ENCODE measurements at places on chromosomes 16 and 17.

- peak; percentile 70 for DNase-seq
Measured at GRCh38 chr17:57045868-57046704, 39.0 kb upstream of the AKAP1 start.

- DNase-seq: no peak
Measured at GRCh38 chr16:5549802-5550201, 452.2 kb upstream of the EEF2KMT start.

- DNase-seq: no peak
Measured at GRCh38 chr16:85048921-85049562, 21.4 kb downstream of the KIAA0513 start.

DNA sequence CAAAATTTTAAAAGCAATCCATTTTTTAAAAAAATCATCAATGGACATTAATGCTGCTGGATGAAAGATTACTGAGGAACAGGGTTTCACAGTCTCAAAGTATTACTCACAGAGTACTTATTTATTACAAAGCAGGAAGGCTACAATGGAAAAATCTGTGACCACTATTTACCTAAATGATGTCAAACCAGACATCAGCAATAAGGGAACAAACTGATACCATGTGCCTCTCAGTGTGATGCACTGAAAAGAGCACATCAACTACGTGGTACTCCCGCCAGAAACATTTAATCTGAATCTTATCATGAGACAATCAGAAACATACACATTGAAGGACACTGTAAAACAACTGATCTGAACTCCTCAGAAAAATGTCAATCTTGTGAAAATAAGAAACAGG is 124.2 kb downstream of the PARN start:
- DNase-seq: no peak

- DNase-seq: no peak
Measured at GRCh38 chr16:83952587-83952939, 477 bp upstream of the OSGIN1 start.

GRCh38 chr17:38791162-38791561 is 8.2 kb downstream of the PIP4K2B start:
- DNase-seq: no peak

DNA sequence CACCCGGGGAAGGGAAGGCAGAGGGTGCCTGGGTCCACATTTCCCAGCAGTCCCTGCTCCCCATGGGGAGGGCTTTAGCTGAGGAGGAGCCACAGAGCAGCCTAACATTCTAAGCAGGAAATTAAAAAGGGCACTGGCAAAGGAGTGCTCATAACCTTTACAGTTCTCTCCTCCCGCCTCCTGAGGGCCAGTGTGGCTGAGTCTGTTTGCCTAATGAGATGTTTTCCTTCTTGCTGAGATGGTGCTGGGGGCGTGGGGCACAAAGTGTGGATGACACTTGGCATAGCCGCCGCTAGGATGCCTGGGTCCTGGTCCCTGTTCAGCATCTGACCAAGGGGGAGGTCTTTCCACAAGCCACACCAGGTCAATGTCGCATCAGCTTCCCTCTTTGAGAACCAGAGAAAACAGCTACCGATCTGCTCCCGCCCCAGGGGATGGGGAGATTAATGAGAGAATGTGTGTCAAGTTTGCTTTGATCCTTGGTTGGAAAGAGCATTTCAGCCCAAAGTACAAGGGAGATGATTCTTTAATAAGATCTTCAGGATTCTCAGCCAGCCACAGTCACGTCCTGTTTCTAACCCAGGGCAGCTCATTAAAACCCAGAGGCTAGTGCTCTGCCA is 5.8 kb downstream of the KIF18B start:
- DNase-seq: no peak

GRCh38 chr17:10754109-10754508 is 24.3 kb upstream of the TMEM220 start:
- DNase-seq: peak; percentile 38

DNA sequence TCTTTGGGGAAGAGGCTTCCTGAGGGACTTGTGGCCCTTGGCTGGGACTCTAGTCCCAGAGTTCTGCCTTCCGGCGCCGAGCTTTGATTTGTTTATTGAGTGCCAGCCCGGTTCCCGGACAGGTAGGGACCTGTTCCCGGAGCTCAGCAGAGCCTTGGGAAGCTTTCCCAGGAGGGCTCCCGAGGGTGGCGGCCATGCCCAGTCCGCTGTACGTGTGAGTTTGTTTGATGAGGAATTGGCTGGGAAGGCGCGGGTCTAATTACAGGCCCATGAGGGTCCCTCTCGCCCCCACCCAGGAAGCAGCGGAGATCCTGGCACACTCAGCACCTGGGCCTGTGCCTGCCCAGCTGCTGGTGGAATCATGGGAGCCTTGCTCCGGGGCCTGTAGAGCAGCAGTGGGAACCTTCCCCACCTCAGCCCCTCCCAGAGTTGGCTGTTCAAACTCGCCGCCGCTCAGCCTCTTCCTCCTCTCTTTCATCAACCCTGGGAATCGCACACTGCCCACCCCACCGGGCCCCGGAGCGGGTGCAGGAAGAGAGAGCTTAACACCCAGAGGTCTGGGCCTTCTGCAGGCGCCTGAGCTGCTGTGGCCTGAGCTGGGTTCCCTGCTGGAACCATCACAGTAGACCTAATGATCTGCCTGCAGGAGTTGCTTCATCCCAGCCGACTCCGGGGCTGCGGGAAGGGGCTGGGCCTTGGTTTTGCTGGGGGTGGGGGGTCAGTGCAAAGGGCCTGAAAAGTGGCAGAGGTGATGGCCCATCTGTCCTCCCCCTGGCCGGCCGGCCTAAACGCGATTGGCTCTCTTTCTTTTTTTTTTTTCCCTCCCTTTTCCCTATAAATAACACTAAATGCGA is 313.7 kb downstream of the SEC14L1 start:
- peak; percentile 59 for DNase-seq

- DNase-seq: no peak
Measured at GRCh38 chr16:57004387-57005250, 15.3 kb downstream of the NLRC5 start.

DNA sequence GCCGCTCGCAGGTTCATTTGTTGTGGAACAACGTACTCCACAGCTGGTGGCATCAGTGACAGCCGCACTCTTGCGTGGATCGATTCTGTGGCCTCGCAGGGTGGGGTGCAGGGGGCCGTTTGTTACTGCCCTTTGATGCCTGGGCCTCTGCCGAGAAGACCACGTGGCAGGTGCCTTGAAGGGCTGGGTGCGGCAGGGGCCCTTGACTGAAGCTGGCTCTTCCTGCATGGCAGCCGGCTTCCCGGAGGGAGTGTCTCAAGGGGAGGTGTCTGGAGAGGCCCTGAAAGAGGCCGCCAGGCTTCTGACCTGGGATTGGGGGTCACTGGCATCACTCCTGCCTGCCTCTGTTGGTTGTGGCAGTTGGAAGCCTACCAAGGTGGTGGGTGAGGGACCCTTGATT is 43.8 kb downstream of the TBCD start:
- no peak for DNase-seq

GRCh38 chr16:59696495-59696894 is 962.4 kb upstream of the GOT2 start:
- no peak for DNase-seq

- DNase-seq: no peak
Measured at GRCh38 chr17:10041287-10041612, 136.2 kb upstream of the RCVRN start.

- peak; percentile 68 for DNase-seq
Measured at GRCh38 chr17:50177983-50178834, 12.4 kb downstream of the SGCA start.

DNA sequence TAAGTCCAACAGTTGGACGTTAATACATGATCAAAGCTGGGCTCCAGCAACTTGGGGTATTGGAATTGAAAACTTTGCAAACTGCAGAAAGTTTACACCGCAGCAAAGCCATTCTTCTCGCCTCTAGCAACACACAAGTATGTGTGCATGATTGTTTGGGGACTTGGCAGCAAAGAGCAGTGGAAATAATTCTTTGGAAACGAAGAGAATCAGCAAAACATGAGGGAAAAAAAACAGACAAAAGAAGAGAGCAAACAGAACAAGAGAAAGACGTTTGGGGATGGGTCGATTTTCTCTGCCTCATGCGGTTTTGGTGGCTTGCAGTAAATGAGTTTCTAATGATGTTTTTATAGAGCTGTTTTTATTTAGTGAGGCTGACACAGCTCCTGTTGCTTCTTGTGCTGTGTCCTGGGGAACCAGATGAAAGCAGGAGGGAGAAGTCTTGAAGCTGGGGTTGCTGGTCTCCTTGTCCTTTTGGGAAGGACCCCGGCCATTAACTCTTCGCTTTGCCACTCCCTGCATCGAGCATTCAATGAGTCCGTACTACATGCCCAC is 502.9 kb downstream of the GRIN2A start:
- DNase-seq: no peak

DNA sequence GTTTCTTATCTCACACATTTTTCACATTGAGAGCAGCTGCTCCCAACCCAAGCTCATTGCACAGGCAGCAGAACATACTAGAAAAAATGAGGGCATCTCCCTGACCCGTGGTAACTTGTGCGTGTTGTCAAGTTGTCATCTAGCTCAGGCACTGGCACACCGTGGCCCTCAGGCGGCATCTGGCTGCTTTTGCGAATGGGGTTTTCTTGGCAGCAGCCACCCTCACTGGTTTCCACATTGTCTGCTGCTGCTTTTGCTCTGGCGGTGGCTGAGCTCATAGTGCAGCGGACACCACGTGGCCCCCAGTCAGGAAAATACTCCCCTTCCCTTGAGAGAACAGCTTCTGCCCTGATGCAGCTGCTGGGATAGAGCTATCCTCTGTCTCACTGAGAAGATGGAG is 9.4 kb upstream of the TEDC2 start:
- DNase-seq: no peak

DNA sequence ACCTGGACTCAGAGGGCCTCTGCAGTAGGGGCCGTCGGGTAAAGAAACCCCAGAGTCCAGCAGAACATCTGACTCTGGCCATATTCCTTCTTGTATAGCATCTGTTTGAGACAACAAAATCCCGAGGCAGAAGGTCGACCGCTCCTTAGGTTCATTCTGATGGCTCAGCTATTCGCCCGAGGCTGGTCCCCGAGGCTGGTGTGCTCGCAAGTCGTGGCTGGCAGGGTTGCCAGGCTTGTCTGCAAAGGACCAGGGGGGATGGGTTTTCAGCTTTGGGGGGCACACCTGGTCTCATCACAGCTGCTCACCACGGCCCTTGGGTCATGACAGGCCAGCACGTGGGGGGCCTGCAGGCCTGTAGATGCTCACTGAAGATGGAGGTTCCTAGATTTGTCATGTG is 119.1 kb downstream of the BANP start:
- no peak for DNase-seq

- DNase-seq: no peak
Measured at GRCh38 chr16:72932050-72932449, 115.9 kb downstream of the ZFHX3 start.

DNA sequence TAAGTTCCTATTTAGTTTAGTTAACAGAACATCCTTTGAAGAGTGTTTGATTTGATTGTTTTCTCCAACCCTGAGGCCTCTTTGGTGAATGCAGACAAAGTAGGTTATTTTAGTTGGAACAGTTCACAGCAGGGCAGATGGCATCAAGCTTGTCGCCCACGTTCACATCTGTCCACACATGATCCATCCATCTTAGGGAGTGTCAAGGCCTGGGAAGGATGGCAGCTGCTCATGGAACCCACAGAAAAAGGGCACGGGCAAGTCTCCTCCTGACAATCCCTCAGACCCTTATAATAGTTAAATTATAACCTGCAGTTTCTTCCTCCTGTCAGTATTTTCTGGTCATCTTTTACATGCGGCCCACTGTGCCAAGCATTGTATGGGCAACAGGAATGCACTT is 60.2 kb downstream of the KNOP1 start:
- DNase-seq: no peak

DNA sequence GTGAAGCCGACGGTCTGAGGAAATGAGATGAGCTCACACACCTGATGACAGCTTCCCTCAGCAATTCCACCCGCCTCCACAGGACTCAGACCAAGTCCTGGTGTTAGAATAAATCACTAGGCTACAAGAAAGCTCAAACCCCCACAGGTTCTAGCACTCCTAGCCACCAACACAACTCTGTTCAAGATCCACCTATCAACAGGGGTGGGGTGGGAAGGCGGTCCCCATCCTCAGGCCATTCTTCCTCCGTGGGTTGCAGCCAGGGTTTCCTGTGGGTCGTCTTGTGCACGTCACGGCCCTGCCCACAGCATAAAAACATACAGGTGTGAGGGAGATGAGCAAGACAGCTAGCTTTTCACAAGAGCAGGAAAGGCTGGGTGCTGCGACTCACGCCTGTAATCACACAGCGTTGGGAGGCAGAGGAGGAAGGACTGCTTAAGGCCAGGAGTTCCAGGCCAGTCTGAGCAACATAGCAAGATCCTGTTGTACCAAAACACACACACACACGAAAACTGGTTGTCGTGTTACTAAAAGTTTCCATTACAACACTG is 81.1 kb downstream of the ANKRD11 start:
- peak; percentile 73 for DNase-seq

GRCh38 chr17:64783031-64783461 is 120.9 kb upstream of the SMURF2 start:
- DNase-seq: peak; percentile 24

GRCh38 chr17:38674014-38674748 is 576 bp downstream of the EPOP start:
- peak; percentile 56 for DNase-seq

DNA sequence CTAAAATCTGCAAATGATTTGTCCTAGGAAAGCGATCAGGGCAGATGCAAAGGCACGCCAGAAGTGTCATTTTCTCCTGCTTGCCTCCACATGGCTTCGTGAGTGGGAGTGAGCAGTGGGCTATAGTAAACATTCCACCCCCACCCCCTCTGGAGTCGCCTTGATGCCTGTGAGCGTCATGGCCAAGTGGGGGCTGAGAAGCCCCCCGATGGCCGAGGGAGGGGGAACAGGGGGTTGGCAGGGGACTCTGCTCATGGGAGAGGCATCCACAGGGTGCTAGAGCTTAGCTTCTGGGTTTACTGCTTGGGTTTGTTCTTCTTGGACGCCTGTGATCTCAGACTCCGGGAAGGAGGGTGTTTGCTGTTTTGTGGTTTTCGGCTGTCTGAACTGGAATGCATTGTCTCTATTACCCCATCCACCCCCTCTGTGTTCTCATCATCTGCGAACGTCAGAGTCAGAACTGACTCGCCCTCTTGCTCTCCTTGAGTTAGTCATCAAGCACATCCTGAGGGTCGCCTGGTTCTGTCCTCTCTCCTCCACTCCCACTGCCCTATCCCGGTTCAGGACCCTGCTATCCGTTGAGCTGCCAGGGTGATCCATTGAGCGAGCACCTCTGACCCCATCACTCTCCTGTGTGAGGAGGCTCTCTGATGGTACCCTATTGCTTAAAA is 15.4 kb downstream of the TNS4 start:
- DNase-seq: peak; percentile 54
